ENCODE measurements at places on chromosomes 16 and 17.

DNA sequence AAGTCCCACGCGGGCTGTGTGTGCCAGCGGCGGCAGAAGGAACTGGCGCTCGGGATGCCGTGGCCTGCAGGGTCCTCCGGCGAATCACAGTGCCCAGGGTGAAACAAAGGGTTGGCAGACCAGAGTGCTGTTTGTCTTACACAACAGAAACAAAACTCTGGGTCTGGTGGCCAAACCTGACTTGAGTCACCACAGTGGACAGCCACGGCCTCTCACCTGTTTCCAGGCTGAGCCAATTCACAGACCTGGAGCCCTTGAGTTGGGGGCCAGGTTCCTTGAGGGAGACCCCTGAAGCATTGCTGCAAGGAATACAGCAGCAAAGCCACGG, 2.1 kb upstream of the CHMP6 start:
- H3K4me1 ChIP-seq = peaks cover 4% of the 10 kb centered on the region
- H3K4me3 ChIP-seq = no peak overlapping the region
- no peak for DNase-seq
- H3K36me3 ChIP-seq = no peaks in the 10 kb centered on the region

DNA sequence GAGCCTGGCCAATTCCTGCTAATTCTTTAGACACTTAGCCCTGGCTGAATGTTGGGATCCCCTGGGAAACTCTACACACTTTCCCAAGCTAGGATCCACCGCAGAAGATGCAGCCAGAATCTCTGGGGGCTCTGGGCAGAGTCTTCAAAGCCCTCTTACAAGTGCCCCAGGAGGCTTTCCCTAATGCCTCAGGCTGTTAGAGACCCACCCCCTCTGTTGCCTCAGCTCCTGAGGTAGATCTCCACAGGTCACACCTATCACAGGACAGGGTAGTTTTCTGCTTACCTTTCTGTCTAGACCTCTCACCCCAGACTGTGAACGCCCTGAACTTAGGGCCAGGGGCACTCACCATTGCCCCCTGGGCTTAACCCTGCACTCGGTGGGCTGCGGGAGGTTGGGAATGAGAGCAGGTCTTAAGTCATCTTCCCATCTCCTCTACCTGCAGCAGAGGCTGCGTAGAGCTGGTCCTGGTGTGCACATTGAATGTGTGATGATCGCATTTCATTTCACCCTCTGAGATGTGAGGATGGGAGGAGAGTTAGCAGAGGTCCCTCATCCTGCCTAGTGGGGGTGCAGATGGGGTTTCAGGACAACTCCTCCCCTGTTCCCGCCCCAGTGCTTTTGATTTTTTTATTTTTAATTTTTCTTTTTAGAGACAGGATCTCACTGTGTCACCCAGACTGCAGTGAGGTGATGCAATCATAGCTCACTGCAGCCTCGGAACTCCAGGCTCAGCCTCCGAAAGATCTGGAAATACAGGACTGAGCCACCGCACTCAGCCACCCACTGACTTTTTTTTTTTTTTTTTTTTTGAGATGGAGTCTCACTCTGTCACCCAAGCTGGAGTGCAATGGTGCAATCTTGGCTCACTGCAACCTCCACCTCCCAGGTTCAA, 89.0 kb upstream of the LHX1 start:
- H3K36me3 ChIP-seq = no peaks in the 10 kb centered on the region
- no peak overlapping the region for H3K4me3 ChIP-seq

DNA sequence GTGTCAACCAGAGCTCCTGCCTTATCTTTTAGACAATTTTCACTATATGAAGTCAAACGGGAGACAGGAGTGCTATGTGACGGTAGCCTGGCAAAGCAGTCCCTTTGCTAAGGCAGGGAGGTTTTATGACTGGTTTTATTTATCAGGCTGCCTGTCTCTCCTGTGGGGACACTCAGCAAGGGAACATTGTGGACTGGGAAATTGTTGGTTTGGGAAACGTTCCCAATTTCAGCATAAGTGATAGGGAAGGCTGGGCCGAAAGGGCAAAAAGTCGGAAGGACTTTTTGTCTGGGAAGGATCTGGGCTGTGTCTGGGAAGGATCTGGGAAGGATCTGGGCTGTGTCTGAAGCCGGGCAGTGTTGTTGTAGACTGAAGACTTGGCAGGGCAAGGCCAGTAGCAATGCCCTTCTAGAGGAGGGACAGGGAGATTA, 211.2 kb downstream of the PARN start:
- no peak for DNase-seq
- no peaks in the 10 kb centered on the region for H3K36me3 ChIP-seq

DNA sequence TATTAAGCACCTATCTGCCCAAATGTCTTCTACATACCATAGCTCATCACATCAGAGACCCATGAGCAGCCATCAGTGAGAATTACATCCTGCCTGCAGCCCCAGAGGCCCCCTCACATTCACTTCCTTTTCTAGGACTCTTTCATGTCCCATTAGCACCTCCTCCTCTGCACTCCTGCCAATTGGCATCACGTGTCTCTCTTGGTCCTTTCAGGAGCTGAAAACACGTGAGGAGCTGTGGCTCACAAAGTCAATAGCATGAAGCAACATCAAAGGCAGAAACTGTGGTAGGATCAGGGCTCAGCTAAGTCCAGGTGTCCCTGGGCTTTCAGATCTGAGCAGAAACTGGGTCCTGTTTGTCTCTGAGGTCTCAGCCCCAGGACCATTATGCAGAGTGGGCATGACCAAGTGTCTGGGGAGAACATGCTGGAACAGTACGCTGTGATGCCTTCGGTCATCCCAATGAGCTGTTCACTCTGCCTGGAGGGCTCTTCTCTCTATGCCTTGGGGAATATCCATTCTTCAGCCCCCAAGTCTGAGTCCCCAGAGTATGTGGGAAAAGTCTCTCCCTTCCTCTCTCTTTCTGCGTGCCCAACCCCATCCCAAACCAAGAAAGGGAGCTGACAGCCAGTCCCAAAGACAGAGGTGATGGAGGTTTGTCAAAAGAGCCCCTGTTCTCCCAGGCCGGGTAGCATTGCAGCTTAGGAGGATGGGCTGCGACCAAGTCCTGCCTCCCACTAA, 457.0 kb upstream of the CDH5 start:
- peaks cover 13% of the 10 kb centered on the region for H3K4me1 ChIP-seq
- DNase-seq = no peak
- no peak overlapping the region for H3K4me3 ChIP-seq
- H3K27me3 ChIP-seq = no peaks in the 10 kb centered on the region
- no peaks in the 10 kb centered on the region for H3K36me3 ChIP-seq

- H3K4me1 ChIP-seq = peaks cover 29% of the 10 kb centered on the region
- peaks cover 21% of the 10 kb centered on the region for H3K27me3 ChIP-seq
- no peaks in the 10 kb centered on the region for H3K36me3 ChIP-seq
- H3K27ac ChIP-seq = peak within 1 kb of the TSS; percentile 88
These were observed at the start of gene DNAH2 for GRCh38 chr17:7716901-7717755. Gene DNAH2, plus strand, starts transcription at chr17:7717744. Its CDS starts 1,991 bp downstream, at chr17:7719735.

DNA sequence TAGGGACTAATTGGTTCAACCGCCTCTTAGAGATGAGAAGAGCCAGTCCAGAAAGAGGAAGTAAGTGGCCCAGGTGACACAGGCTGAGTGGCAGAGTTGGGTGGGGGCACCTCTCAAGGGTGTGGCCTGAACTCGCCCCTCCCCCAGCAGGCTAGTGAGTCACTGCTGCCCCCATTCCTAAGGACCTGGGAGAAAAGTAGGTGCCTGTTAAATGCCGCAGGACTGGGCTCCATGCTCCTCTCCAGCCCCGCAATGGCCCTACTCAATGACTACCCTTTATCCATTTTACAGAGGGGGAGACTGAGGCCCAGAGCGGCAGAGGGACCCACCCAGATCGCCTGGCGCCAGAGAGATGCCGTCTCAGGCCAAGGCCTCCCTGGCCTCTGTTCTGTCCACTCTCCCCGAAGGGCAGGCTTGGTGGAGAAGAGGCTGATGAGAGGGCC, 8.1 kb downstream of the TMEM235 start:
- DNase-seq = no peak
- H3K4me1 ChIP-seq = no peaks in the 10 kb centered on the region
- H3K4me3 ChIP-seq = no peak overlapping the region
- H3K36me3 ChIP-seq = no peaks in the 10 kb centered on the region

- no peak overlapping the region for H3K27ac ChIP-seq
- H3K4me1 ChIP-seq = 0 out of 2 replicates have a peak, but pooled peaks cover 5% of the 10 kb centered on the region
- no peaks in the 10 kb centered on the region for H3K36me3 ChIP-seq
- no peak for DNase-seq
- no peaks in the 10 kb centered on the region for H3K27me3 ChIP-seq
- no peak overlapping the region for H3K4me3 ChIP-seq
These were observed 8.2 kb downstream of the PGAP3 start for GRCh38 chr17:39679521-39680192.

- no peak for DNase-seq
- H3K27ac ChIP-seq = no peak overlapping the region
- H3K4me1 ChIP-seq = peaks cover 43% of the 10 kb centered on the region
These were observed 3.9 kb downstream of the GLIS2 start for GRCh38 chr16:4319454-4320421.

Data from GM23338 (cell line).